Effector memory CD8-positive, alpha-beta T cell (primary cell): ENCODE measurements at places on chromosomes 12 and 14.
A peak's percentile ranks its signal among the peaks of the same experiment; 100 is the strongest.

GRCh38 chr12:65324551-65324950 is 46.1 kb downstream of the MSRB3 start:
- DNase-seq = no peak
- H3K4me1 ChIP-seq = no peaks in the 10 kb centered on the region
- no peak overlapping the region for H3K27ac ChIP-seq
- no peaks in the 10 kb centered on the region for H3K36me3 ChIP-seq
- no peak overlapping the region for H3K4me3 ChIP-seq

DNA sequence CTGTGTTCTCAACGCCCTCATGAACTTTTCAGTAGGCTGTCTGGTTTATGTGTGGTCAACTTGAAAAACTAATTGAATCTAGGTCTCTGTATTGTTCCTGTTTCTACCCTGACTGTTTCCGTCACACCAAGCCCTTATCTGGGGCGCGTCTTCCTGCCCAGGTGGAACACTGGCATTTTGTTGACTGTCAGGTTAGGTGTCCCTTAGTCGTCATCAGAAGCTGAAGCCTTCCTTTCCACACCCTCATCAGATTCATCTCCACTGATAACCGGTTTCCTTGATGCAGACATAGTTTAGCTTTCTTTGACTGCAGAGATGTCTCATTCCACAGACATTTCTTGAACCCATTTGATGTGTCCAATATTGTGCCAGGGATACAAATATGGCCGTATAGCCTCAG is 96.5 kb downstream of the DUSP16 start:
- peaks cover 20% of the 10 kb centered on the region for H3K4me1 ChIP-seq
- H3K27me3 ChIP-seq = no peaks in the 10 kb centered on the region
- peak; percentile 56 for DNase-seq
- H3K36me3 ChIP-seq = peaks cover 28% of the 10 kb centered on the region
- peak overlapping the region; percentile 78 for H3K4me3 ChIP-seq

DNA sequence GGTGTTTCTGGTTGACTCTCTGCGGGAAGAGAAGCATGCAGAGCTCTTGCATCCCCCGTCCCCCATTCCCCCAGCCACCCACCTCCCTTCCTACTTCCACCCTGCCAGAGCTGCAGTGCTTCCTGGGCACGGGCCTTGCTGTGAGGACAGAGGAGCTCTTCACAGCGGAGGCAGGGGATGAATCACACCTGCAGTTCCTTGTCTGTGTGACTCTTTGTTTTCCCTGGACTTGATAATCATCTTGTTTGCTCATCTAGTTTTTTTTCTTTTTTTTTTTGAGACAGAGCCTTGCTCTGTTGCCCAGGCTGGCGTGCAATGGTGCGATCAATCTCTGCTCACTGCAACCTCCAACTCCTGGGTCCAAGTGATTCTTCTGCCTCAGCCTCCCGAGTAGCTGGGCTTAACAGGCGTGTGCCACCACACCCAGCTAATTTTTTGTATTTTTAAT is 27.8 kb downstream of the ANKRD9 start:
- no peak for DNase-seq
- H3K27me3 ChIP-seq = no peaks in the 10 kb centered on the region
- peak overlapping the region; percentile 53 for H3K27ac ChIP-seq
- H3K36me3 ChIP-seq = no peaks in the 10 kb centered on the region
- no peak overlapping the region for H3K4me3 ChIP-seq
- peaks cover 5% of the 10 kb centered on the region for H3K4me1 ChIP-seq

GRCh38 chr14:62143245-62143644 is 381.0 kb downstream of the SNAPC1 start:
- no peak overlapping the region for H3K4me3 ChIP-seq
- no peak overlapping the region for H3K27ac ChIP-seq
- no peaks in the 10 kb centered on the region for H3K4me1 ChIP-seq
- peaks cover 24% of the 10 kb centered on the region for H3K27me3 ChIP-seq

DNA sequence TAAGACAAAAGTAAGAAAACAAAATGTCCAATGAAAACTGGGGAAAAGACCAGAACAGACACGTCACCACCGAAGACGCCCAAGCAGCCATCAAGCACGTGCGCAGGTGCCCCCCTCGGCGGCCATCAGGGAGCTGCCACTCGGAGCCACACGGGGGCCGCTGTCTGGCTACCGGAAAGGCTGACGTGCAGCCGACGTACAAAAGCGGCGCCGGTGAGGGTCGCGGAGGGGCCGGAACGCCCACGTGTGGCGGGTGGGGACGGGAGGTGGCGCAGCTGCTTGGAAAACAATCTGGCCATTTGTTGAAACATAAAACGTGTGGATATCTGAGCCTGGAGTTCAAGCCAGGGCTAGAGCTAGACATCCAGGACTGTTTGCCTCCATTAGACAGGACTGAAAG is 60.7 kb downstream of the GALNT9 start:
- DNase-seq = no peak
- no peaks in the 10 kb centered on the region for H3K27me3 ChIP-seq
- H3K27ac ChIP-seq = no peak overlapping the region
- no peaks in the 10 kb centered on the region for H3K4me1 ChIP-seq

- no peaks in the 10 kb centered on the region for H3K36me3 ChIP-seq
- no peaks in the 10 kb centered on the region for H3K4me1 ChIP-seq
- no peak for DNase-seq
- H3K27me3 ChIP-seq = peaks cover 7% of the 10 kb centered on the region
Measured at GRCh38 chr12:24895612-24896011, 53.3 kb downstream of the BCAT1 start.

- H3K36me3 ChIP-seq = no peaks in the 10 kb centered on the region
- H3K4me1 ChIP-seq = peaks cover 6% of the 10 kb centered on the region
- peaks cover 22% of the 10 kb centered on the region for H3K27me3 ChIP-seq
- no peak for DNase-seq
- no peak overlapping the region for H3K27ac ChIP-seq
Measured at GRCh38 chr14:65168840-65169239, 66.5 kb upstream of the MAX start.

GRCh38 chr14:67653651-67654280 is 20.7 kb downstream of the VTI1B start:
- no peak for DNase-seq
- no peak overlapping the region for H3K4me3 ChIP-seq
- no peaks in the 10 kb centered on the region for H3K4me1 ChIP-seq
- no peak overlapping the region for H3K27ac ChIP-seq
- H3K36me3 ChIP-seq = peaks cover 74% of the 10 kb centered on the region

DNA sequence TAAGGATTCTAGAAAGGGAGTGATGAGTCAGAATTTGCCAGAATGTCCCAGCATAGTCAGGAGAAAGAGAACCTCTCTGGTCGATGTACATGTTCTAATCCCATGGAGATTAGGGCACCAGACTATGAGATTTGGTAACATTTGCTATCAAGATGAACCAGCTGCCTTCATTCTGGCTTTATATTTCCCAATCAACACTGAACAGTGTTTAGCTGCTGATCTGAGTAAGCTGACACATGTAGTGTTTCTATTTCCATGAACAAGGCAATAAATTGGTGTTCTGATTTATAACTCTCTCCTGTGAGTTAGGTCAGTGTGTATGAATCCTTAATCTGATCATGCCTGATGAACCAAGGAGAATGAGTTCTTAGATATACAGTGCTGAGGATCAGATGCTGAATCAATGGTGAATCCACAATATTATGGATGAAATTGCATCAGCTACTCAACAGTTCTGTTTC is 158.0 kb upstream of the AMIGO2 start:
- no peak for DNase-seq
- peak overlapping the region; percentile 62 for H3K27ac ChIP-seq
- H3K4me3 ChIP-seq = no peak overlapping the region
- no peaks in the 10 kb centered on the region for H3K27me3 ChIP-seq
- H3K4me1 ChIP-seq = peaks cover 34% of the 10 kb centered on the region

DNA sequence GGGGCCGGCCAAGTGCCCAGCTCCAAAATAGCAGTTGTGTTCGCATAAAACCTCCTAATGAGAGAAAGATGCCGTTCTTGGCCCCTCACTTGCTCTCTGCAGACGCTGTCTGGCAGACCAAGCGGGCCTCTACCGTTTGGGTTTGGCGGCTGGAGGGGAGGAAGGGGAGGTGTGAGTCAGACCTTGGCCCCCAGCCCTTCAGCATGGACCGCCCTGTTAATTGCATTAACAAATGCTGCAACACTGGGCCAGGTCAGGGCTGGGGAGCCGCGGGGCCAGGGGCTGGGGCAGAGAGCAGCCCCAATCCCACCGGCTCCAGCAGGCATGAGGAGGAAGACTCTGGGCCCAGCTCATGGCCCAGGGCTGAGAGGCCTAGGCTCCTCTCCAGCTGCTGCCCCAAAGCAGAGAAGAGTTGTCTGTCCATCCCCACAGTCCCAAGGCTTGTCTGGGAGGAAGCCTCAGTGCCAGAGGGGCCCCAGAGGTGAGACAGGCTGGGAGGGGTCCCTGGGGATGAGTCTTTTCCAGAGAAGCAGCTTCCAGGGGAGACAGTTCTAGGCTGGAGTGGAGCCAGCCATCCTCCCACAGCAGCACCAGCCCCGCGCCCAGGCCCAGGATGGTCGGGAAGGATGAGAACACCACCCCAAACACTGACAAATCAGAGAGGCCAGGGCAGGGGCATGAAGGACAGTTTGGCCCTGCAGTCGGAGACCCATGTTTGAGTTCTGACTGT is 16.9 kb downstream of the LTBP2 start:
- H3K36me3 ChIP-seq = no peaks in the 10 kb centered on the region
- no peak overlapping the region for H3K4me3 ChIP-seq
- H3K4me1 ChIP-seq = no peaks in the 10 kb centered on the region
- DNase-seq = no peak
- no peak overlapping the region for H3K27ac ChIP-seq
- peaks cover 22% of the 10 kb centered on the region for H3K27me3 ChIP-seq

- no peak overlapping the region for H3K27ac ChIP-seq
- H3K27me3 ChIP-seq = no peaks in the 10 kb centered on the region
- no peak overlapping the region for H3K4me3 ChIP-seq
- DNase-seq = no peak
- H3K4me1 ChIP-seq = peaks cover 34% of the 10 kb centered on the region
Measured at GRCh38 chr12:92552412-92553108, 150.2 kb upstream of the PLEKHG7 start.

DNA sequence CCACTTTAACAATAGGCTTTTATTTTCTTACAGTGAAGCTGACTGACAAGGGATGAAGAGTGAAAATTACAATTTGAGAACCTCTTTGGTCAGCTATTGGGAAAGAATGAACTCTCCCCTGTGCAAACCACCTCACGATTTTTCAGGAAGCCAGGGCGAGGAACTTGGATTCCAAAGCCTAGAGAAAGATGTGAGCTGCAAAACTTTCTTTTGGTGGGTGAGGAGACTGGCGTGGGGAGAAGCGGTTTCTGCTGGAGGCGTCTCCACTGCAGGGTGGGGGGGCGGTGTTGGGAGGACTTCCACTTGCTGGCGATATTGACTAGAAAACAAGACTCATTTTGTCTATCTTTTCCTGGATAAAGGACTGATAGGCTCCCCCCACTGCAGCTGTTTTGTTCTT is 59.3 kb upstream of the VRK1 start:
- H3K36me3 ChIP-seq = no peaks in the 10 kb centered on the region
- no peak for DNase-seq
- no peak overlapping the region for H3K4me3 ChIP-seq
- peaks cover 76% of the 10 kb centered on the region for H3K27me3 ChIP-seq
- H3K27ac ChIP-seq = no peak overlapping the region

GRCh38 chr14:54312166-54312801 is 84.5 kb upstream of the CDKN3 start:
- H3K4me1 ChIP-seq = no peaks in the 10 kb centered on the region
- peaks cover 45% of the 10 kb centered on the region for H3K27me3 ChIP-seq
- no peak for DNase-seq
- no peak overlapping the region for H3K27ac ChIP-seq

GRCh38 chr12:1809591-1810190 is 10.7 kb upstream of the LRTM2 start:
- H3K4me1 ChIP-seq = peaks cover 8% of the 10 kb centered on the region
- H3K27me3 ChIP-seq = peaks cover 4% of the 10 kb centered on the region
- no peak overlapping the region for H3K27ac ChIP-seq
- no peak for DNase-seq

GRCh38 chr14:101475456-101476257 is 85.6 kb upstream of the DIO3 start:
- no peaks in the 10 kb centered on the region for H3K4me1 ChIP-seq
- no peak for DNase-seq
- H3K36me3 ChIP-seq = no peaks in the 10 kb centered on the region
- peaks cover 77% of the 10 kb centered on the region for H3K27me3 ChIP-seq

- H3K4me3 ChIP-seq = no peak overlapping the region
- H3K27ac ChIP-seq = no peak overlapping the region
- no peaks in the 10 kb centered on the region for H3K36me3 ChIP-seq
- DNase-seq = no peak
- H3K4me1 ChIP-seq = no peaks in the 10 kb centered on the region
Measured at GRCh38 chr12:24139035-24139434, 189.6 kb upstream of the SOX5 start.

- H3K27ac ChIP-seq = no peak overlapping the region
- peaks cover 1% of the 10 kb centered on the region for H3K4me1 ChIP-seq
- H3K36me3 ChIP-seq = no peaks in the 10 kb centered on the region
- H3K4me3 ChIP-seq = no peak overlapping the region
- no peaks in the 10 kb centered on the region for H3K27me3 ChIP-seq
Measured at GRCh38 chr12:67468549-67469245, 179.8 kb upstream of the DYRK2 start.

- no peak overlapping the region for H3K4me3 ChIP-seq
- no peaks in the 10 kb centered on the region for H3K36me3 ChIP-seq
- H3K27ac ChIP-seq = no peak overlapping the region
- no peak for DNase-seq
Measured at GRCh38 chr12:88805692-88806091, 225.4 kb upstream of the KITLG start.

DNA sequence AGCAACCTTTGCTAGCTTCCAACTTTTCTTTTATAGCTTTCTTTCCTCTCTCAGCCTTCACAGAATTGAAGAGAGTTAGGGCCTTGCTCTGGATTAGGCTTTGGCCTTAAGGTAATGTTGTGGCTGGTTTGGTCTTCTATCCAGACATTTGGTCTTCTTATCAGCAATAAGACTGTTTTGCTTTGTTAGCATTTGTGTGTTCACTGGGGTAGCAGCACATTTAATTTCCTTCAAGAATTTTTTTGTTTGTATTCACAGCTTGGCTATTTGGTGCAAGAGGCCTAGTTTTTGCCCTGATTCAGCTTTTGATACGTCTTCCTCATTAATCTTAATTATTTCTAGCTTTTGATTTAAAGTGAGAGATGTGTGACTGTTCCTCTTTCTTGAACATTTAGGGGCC is 130.8 kb downstream of the RAD51B start:
- no peak overlapping the region for H3K27ac ChIP-seq
- no peak for DNase-seq

DNA sequence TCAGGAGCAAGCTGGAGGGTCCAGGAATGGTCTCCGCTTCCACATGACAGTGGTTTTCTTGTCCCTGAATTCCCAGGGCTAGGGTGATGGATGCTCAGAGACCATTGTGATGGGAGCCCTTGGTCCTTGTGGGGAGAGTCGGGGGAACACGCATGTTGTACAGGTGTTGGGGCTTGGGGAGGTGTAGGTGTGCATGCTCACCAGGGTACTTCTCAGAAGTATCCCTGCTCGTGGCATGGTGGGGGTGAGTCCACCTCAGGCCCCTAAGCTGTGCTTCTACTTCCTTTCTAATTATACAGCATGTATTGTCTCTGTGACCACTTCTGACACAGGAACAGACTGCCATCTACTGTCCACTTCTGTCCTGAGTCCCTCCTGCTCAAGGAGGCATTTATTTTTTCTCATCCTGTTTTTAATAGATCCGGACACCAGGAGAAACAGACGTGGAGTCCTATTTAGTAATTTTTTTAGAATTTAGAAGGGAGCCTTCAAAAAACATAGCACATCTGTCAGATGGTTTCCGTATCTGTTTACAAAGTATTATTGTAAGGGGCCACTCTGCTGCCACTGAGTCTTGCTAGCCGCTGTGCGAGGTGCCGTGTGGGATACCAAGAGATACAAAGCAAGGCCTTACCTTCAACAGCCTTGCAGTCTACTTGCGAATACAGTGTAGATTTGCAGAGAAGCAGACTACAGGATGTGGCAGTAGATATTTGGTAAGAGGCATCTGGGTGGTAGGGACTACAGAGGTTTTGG is 10.5 kb downstream of the NTF3 start:
- DNase-seq = no peak
- no peaks in the 10 kb centered on the region for H3K4me1 ChIP-seq
- no peak overlapping the region for H3K27ac ChIP-seq
- no peak overlapping the region for H3K4me3 ChIP-seq
- H3K36me3 ChIP-seq = no peaks in the 10 kb centered on the region
